ENCODE measurements at places on chromosomes 1 and 21. TPM values are rescaled to one million over a fixed set of nuclear protein-coding genes. Genes with fewer than 3 reads are reported as not detected.

The SUCO gene
- 26.3 TPM for total RNA-seq

The APOBEC4 gene
- not detected for total RNA-seq

The OR6F1 gene
- total RNA-seq = not detected

The GBP6 gene
- total RNA-seq = 82.7 TPM

The SDHC gene
- 17.7 TPM for total RNA-seq

The MTARC2 gene
- 4.6 TPM for total RNA-seq

The TEDDM1 gene
- total RNA-seq = not detected

The HSPB7 gene
- total RNA-seq = not detected

The SLC45A1 gene
- total RNA-seq = not detected

The CLCN6 gene
- total RNA-seq = 7.4 TPM

The MROH9 gene
- total RNA-seq = not detected

The CD244 gene
- not detected for total RNA-seq

The ZNF697 gene
- total RNA-seq = 12.6 TPM

The LIN28A gene
- total RNA-seq = not detected

The SPRR5 gene
- not detected for total RNA-seq

The ZSWIM5 gene
- 0.14 TPM for total RNA-seq

The LCE1F gene
- not detected for total RNA-seq

The C8A gene
- not detected for total RNA-seq

The DBT gene
- 14.7 TPM for total RNA-seq

All from nasal cavity respiratory epithelium epithelial cell of viscerocranial mucosa (primary cell).